ENCODE measurements at places on chromosomes 3 and 15.

DNA sequence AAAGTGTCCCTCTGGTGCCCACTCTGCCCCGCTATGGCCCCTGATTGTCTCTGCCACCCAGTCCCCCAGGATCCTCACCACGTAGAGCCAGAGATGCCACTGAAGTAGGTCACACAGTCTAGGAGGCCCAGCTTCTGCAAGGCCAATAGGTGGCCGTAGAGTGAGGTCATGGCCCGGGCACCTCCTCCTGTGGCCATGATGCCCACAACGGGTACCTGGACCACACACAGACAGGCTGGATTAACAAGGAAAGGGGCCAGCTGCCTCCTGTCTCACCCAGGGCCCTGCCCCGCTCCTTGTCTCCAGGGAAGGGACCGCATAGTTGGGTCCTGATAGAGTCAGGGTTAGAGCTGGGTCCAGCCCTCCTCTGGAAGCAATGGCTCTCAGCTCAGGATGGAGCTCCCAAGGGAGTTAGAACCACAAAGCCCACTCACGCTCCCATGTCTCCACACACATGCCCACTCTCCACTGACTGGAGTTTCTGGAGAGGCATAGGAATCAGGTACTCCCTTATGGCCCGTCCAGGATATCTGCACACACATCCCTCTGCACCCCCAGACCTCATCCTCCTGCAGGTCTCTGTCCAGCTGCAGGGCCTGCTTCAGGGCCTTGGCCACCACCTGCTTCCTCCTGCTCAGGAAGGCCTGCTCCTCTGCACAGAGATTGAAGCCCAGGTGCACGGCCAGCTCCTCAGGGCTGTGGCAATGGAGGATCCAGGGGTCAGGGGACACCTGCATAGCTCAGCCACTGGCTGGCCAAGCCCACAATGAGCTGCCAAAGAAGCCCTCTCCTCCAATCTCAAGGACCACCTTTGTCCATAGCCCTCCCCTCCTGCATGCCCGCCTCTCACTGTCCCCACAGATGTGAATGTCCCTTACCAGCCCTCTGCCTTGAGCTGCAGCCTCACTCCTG lies 13.2 kb downstream of the PLA2G4D start:
- no peak for DNase-seq

DNA sequence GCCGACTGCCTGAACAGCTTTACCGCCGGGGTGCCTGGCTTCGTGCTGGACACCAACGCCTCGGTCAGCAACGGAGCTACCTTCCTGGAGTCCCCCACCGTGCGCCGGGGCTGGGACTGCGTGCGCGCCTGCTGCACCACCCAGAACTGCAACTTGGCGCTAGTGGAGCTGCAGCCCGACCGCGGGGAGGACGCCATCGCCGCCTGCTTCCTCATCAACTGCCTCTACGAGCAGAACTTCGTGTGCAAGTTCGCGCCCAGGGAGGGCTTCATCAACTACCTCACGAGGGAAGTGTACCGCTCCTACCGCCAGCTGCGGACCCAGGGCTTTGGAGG lies 815 bp downstream of the SPINT1 start:
- peak; percentile 15 for DNase-seq

DNA sequence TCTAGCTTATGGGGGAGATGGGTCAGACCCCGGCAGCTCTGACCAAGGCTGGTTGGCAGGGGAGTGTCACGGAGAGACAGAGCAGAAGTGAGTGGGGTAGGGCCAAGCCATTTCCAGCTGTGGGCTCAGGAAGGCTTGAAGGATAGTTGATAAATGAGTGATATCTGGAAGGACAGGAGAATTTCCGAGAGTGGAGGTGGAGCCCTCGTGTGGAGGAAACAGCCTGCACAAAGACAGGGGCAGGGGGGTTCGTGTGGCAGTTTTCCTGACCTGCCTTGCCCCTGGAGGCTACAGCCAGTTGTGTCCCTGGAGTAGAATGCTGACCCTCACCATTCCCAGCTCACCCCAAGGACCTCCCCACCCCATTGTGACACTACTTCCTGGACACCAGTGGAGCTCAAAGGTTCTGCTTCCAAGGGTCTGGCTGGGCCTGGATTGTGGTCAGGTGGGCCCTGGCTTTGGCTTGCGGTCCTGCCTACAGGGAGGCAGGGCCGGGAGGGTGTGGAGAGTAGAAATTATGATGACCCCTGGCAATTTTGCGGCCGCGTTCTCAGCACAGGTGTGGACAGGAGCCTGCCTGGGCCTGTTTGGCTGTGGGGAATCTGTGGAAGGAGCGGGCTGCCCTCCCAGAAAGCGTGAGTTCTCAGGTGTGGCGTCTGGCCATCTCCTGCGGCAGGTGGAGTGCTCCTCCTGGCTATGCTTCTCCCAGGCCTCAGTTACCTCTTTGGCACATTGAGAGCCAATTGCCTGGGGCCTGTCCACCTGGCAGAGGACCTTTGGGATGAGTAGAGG lies at the start of gene SLC22A14:
TSS of gene SLC22A14 (plus strand) at position 400 of the 792 bp plus-strand sequence. CDS start 23,733 bp downstream, outside the sequence.
- DNase-seq, result no peak

- DNase-seq, result no peak
These were observed 29.3 kb upstream of the ST3GAL6 start for GRCh38 chr3:98733812-98734281.

DNA sequence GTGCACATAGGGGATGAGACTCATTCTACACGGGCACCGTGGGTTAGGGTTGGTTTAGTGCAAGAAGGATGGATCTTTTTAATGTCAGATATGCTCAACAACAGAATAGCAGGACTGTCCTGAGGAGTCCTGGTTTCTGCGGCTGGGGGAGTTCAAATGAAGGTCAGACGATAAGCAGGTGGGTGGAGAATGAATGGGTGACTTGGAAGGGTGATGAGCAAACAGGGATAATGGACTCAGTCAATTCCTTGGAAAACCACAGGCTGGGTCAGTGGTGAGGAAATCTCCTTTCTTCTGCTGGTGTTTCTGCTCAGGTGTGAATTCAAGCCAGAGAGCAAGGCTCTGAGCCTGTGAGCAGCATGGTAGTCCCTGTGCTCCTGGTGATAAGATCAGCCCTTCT lies 59.9 kb downstream of the MESD start:
- DNase-seq, result no peak

DNA sequence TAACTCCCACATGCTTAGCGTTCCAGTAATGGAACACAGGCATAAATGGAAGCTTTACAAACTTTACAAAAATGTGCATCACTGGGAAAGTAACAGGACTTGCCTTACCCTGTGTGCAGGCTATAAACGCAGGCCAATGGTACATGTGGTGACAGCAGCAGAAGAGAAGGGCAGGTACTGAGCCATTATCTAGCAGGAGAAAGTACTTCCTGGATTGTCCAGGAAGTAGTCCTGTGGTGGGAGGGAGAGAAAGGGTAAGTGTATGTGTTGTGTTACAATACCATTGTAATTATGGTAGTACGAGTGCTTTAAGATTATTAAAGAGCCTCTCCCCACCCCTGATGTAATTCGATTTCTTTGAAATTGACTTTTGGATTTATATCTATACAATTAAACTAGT lies 5.3 kb downstream of the ATP1B3 start:
- peak; percentile 42 for DNase-seq

DNA sequence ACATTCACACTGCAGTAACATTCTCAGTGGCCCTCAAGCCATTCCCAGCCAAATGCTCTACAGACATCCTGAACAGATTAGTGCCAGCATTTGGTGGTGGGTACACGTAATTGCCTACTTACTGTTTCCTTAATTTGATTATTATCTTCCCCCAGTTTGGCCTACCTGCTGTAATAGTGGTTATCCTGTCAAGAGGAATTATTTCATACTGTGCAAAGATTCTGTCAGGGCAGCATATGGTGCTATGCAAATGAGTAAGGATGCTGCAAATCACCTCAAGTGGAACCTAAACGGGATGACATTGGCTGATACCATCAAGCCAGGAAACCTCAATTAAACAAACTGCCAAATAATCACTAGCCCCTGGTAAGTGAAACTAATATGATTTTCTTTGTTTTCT lies 88.7 kb downstream of the SEMA6D start:
- no peak for DNase-seq

- DNase-seq, result peak; percentile 29
These were observed 462.1 kb downstream of the MFSD1 start for GRCh38 chr3:159263750-159264553.

GRCh38 chr3:119340014-119340413 lies 45.8 kb downstream of the ARHGAP31 start:
- DNase-seq, result no peak

GRCh38 chr15:41982133-41982930 lies 10.0 kb upstream of the EHD4 start:
- no peak for DNase-seq

GRCh38 chr15:60535265-60535664 lies 56.3 kb upstream of the ICE2 start:
- no peak for DNase-seq

- no peak for DNase-seq
These were observed 1.8 kb upstream of the SH2D7 start for GRCh38 chr15:78090422-78091063.

- DNase-seq, result no peak
These were observed 16.7 kb downstream of the MEGF11 start for GRCh38 chr15:66236806-66237375.

GRCh38 chr15:39554746-39555387 lies 26.0 kb upstream of the THBS1 start:
- no peak for DNase-seq

- DNase-seq, result no peak
These were observed 6.9 kb upstream of the PTX3 start for GRCh38 chr3:157429708-157430107.

DNA sequence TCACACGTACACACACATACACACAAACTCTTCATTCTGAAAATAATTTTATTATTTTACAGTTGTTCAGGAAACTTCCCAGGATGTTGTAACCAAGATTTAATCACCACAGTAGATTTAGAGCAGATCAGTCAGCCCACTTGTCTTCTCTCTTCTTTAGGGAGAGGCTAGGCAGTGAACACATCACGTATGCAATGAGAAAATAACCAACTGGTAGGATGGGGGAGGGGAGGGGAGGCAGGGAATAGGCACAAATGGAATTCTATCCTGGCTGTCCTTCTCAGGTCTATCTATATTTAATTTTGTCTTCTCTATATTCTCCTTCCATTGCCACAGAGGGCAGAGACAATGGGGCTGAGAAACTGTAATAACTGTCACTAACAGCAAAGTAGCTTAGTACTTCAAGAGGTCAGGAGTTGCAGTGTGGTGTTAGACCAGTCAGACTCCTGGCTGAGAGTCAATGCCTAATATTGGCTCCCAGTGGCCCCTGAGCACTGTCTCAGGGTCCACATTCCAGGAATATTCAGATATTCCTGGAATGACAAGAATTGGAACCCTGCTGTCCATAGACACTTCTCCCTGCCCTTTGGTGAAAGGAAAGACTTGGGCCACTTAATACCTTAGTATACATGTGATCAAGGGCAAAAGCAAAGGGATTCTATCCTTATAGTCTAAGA lies 2.6 kb upstream of the HCLS1 start:
- no peak for DNase-seq

GRCh38 chr3:160003520-160004128 lies 15.0 kb downstream of the IL12A start:
- no peak for DNase-seq

DNA sequence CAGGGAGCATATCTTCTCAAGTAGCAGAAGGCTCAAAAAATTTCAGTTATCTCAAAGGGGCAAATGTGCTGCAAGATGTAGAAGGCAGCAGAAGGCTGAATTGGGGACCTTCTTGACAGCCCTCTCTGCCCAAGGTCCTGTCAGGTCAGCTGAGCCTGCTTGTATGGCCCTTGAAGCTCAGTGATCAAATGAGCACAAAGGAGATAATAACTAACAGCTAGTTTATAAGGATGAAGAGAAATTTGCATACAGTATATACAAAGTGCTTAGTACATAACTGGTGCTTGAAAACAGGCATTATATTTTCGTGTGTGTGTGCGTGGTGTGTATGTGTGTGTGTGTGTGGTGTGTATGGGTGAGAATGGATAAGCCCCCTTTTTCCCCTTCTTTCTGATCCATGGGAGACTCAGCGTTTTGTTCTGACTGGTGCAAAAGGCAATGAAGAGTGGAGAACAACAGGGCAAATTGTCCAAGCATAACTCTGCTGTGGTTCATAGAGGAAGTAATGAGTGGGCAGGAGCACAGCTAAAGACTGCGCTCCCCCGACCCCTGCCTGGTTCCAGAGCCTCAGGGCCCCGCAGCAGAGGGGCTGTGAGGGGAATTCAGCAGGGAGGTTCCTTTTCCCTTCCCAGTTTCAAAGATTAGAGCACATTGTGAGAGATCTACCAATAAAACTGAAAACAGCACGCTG lies 356.8 kb upstream of the NR2F2 start:
- DNase-seq, result no peak

DNA sequence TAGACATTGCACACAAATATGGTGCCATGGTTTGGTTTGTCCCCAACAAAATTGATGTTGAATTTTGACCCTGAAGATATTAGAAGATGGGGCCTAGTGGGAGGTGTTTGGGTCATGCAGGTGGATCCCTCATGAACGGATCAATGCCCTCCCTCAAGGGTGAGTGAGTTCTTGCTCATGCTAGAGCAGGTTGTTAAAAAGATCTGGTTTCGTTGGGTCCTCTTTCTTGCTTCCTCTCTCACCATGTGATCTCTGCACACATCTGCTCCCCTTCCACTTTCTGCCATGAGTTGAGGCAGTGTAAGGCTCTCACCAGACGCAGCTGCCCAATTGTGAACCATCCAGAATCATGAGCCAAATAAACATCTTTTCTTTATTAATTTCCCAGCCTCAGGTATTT lies 87.8 kb upstream of the MDFIC2 start:
- DNase-seq, result no peak

DNA sequence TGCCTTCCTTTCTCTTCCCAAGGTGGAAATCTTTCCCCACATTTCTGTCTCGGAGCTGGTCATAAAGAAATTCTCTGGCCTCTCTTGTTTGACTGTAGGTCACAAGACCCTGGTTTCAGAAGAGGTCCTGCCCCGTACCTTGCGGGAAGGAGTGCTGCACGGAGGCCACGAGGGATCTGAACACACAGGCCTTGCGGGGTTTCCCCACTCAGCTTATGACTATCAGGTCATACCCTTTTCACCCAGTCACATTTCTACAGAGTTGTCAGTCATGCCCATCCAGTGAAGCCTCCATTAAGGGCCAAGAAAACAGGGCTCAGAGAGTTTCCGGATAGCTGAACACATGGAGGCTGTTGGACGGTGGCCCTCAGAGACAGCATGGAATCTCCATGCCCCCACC lies 54.7 kb upstream of the ATP13A3 start:
- DNase-seq, result no peak

GRCh38 chr3:157785102-157785826 lies 282.0 kb upstream of the VEPH1 start:
- DNase-seq, result no peak

DNA sequence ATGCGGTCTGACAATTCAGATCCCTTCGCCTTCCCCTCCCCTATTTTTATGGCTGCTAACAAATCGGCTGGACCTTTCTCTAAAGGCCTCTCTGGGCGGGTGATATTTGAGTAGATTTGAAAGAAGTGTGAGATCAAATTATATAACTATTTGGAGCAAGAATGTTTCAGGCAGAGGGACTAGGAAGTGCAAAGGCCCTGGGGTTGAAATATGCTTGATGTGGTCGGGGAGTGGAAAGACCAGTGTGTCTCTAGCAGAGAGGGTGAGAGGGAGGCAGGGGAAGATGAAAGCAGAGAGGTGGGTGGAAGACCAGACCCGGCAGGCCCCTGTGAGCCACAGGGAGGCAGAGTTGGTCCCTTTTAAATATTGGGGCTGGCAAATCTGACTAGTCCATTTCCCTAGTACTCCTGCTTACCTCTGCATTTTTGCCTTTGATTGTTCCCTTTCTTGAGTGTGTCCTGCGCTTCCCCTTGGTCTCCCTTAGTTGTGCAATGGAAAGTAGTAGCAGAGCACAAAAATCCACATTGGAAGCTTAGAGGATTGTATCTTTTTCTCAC lies 32.3 kb downstream of the SLCO3A1 start:
- no peak for DNase-seq
